Nephron progenitor cell (in vitro differentiated cells): ENCODE measurements at places on chromosomes 3 and 15.

- H3K36me3 ChIP-seq = peaks cover 55% of the 10 kb centered on the region
- peak; percentile 49 for DNase-seq
- peak overlapping the region; percentile 97 for H3K4me3 ChIP-seq
- H3K4me1 ChIP-seq = peaks cover 42% of the 10 kb centered on the region
- H3K27ac ChIP-seq = peak overlapping the region; percentile 100
Observed at GRCh38 chr15:96331945-96332636, 1.6 kb downstream of the NR2F2 start.

GRCh38 chr3:133803469-133803868, 2.1 kb upstream of the SRPRB start:
- peaks cover 47% of the 10 kb centered on the region for H3K27me3 ChIP-seq
- DNase-seq = no peak
- H3K36me3 ChIP-seq = peaks cover 11% of the 10 kb centered on the region
- no peak overlapping the region for H3K27ac ChIP-seq

DNA sequence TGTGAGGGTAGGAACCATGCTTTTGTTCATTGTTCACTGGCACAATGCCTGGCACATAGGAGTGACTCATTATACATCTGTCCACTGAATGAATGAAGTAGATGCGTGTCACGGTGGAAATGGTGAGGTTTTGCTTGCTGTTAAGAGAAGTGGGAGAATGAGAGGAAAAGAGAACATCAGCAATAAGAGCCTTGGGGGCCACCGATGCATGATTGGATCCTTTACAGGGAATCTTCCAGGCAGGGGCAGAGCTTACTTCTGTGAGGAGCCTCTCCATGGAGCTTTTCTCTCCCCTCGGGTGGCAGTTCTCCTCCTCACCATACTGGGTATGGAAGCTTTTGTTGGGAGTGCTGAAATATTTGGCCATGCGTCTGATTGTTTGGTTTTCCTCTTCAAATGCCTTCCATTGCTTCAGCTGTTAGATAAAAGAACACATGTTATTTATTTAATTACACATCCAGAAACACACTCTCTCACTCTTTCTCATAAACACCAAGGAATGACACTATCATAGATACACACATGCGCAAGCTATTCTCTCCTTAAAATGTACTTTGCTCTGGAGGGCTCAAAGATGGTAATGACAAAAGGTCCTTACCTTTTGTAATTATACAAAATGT, 78.9 kb upstream of the GSK3B start:
- peaks cover 25% of the 10 kb centered on the region for H3K4me1 ChIP-seq
- H3K4me3 ChIP-seq = no peak overlapping the region
- no peaks in the 10 kb centered on the region for H3K27me3 ChIP-seq
- H3K27ac ChIP-seq = no peak overlapping the region

DNA sequence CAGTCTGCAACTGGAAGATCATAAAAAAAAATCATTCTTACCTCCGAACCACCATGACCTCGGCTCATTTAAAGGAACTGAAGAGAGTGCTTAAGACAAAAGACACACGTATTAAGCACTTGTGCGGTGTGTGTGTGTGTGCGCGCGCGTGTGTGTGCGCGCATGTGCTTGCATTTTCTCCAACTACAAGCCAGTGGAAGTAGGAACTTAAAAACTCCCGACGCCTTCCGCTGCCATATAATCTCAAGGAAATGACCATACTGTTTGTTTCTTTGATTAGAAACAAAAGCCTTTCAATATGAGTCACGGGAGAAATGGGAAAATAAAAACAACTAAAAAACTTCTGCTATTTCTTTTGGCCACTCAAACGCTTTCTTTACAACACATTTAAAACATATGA, 32.4 kb downstream of the FRMD4B start:
- H3K27ac ChIP-seq = no peak overlapping the region
- H3K36me3 ChIP-seq = no peaks in the 10 kb centered on the region
- peaks cover 14% of the 10 kb centered on the region for H3K4me1 ChIP-seq
- H3K4me3 ChIP-seq = no peak overlapping the region

DNA sequence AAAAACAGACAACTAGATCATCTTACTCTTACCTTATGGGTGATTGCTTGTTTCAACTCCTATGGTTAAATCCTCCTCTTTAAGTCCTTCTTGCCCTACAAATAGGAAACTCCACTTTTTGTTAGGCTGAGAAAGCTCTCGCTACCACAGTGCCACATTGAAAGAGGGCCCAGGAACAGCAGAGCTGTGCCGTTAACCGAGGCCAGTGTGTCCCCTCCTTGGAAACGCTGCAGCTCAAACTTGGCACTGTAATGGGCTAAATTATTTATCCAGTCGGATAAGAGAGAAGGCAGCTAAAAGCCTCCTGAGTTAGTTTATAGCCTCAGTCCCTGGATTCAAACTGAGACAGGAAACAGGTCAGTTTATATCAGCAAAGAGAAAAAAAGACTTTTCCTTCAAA, 46.1 kb downstream of the KBTBD12 start:
- H3K4me1 ChIP-seq = peaks cover 30% of the 10 kb centered on the region
- peaks cover 4% of the 10 kb centered on the region for H3K27me3 ChIP-seq
- H3K36me3 ChIP-seq = peaks cover 2% of the 10 kb centered on the region
- no peak overlapping the region for H3K4me3 ChIP-seq
- no peak for DNase-seq
- no peak overlapping the region for H3K27ac ChIP-seq

- no peaks in the 10 kb centered on the region for H3K36me3 ChIP-seq
- H3K4me1 ChIP-seq = peaks cover 6% of the 10 kb centered on the region
- peaks cover 5% of the 10 kb centered on the region for H3K27me3 ChIP-seq
- no peak overlapping the region for H3K4me3 ChIP-seq
- H3K27ac ChIP-seq = no peak overlapping the region
Observed at GRCh38 chr3:64332459-64333350, 107.4 kb upstream of the PRICKLE2 start.

DNA sequence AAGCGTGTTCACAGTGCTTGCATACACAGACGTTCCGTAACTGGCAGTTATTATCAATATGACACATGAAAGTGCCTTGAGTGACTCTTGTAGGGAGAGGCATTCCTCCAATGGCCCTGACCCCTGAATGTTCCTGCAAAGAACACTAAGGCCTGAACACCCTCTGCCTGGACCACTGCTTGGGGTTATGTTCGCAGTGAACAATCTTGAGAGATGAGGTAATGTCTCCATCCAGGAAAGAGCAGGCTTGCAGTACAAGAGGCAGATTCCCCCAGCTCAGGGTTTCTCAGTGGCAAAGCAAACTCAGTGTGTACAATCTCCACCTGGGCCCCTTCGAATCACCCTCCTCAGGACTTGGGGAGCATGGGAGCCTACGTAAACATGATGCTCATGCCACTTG, 324.6 kb downstream of the MAGI1 start:
- peaks cover 39% of the 10 kb centered on the region for H3K4me1 ChIP-seq
- no peaks in the 10 kb centered on the region for H3K36me3 ChIP-seq
- H3K27me3 ChIP-seq = no peaks in the 10 kb centered on the region

DNA sequence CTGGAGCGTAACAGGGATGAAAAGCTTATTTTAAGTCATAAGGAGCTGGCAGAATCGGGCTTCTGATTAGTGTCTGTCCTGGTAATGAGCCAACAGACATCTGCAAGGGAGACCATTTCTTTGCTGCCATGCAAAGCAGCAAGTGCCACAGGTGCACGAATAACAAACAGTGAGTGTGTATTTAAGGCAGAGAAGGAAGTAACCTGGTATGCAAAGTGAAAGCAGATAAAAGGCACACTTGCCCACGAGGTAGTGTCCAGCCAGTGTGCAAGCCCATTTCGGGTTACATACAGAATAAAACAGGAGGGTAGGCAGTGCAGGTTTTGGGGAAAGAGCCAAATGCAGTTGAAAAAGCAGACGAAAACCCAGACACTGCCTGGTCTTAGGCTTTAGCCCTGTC, 1153.7 kb downstream of the SI start:
- no peaks in the 10 kb centered on the region for H3K4me1 ChIP-seq
- no peak for DNase-seq
- H3K4me3 ChIP-seq = no peak overlapping the region

- H3K4me1 ChIP-seq = no peaks in the 10 kb centered on the region
- H3K27ac ChIP-seq = no peak overlapping the region
- H3K4me3 ChIP-seq = no peak overlapping the region
- peaks cover 69% of the 10 kb centered on the region for H3K36me3 ChIP-seq
Observed at GRCh38 chr3:45960289-45960688, 17.0 kb downstream of the CXCR6 start.
